ENCODE measurements at places on chromosomes 2 and 18.

DNA sequence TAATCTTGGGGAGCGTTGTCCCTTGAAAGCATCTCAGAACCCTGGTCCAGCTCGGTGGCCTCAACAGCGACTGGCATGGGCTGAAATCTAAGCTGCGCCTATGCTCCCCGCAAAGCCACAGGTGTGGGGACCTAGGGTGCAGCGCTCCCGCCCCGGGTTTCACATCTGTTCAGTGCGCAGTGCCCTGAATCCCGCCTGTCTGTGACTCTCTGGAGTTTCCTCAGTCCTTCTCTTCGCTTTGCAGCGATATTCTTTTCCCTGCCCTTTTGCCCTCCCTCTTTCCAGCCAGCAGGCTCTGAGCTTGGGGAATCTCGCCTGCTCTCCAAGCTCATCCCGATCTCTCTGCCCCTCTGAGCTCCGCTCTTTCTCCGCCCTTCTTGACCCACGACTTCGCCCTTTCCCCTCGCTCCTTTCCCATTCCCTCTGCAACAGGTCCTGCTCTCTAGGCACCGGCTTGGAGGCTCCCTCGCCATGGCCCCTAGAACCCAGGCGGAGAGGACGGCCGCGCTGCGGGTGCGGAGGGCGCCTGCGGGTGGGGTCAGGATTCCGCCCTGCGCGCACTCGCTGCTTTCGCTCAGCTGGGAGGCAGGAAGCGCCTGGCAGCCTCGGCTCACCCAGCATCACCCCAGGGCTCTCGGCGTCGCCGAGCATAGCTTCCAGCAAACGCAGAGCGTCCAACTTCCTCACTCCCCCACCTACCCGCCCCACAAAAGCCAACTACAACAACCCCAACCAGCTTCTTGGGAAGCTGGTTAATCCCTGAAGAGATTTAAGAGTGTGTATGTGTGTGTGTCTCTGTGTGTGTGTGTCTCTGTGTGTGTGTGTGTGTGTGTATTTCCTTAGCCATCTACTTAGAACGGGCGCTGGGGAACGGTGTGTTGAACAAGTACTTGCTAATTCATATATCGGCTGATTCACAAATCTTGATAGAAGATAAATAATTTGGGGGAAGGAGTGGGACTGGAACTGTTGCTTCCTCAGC, 1.1 kb downstream of the GRP start:
- peak; percentile 42 for DNase-seq

GRCh38 chr2:200421270-200421669, 88.6 kb downstream of the KCTD18 start:
- DNase-seq = no peak

GRCh38 chr18:70688286-70688685, 399.4 kb downstream of the SOCS6 start:
- no peak for DNase-seq

DNA sequence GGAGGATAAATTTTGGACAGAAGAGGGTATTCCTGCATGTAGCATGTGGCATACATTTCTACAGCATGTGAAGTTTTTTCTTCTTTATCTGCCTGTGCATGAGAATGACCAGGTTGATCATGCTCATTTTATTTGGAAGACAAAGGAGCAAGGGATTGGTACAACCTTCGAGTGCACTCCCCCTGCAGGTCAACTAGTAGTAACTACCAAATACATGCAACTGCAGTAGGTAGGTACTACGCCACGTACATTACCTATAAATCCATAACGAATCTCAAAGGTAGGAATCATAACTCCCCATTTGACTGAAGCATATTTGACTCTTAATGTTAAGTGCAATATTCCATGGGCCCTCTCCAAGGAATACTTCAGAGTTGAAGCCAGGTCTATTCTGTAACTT, 763.9 kb downstream of the TSN start:
- no peak for DNase-seq

GRCh38 chr2:30234180-30234971, 3.0 kb downstream of the LBH start:
- no peak for DNase-seq

GRCh38 chr2:201258666-201259615, 1.4 kb upstream of the CASP8 start:
- no peak for DNase-seq
